Cardiac atrium fibroblast (primary cell): ENCODE measurements at places on chromosomes 2 and 18. TPM values are rescaled to one million over a fixed set of nuclear protein-coding genes. Genes with fewer than 3 reads are reported as not detected.

Gene ZNF638
- total RNA-seq: 38.7 and 45.7 TPM in 2 replicates

Gene CD8B
- total RNA-seq: not detected in 2 replicates

Gene DLX1
- total RNA-seq: not detected in 2 replicates

Gene KCNG3
- not detected in 2 replicates for total RNA-seq

Gene ACAA2
- 41.3 and 49.5 TPM in 2 replicates for total RNA-seq

Gene MGAT4A
- 0.54 and 4.2 TPM in 2 replicates for total RNA-seq

Gene GFPT1
- 32.5 and 38.6 TPM in 2 replicates for total RNA-seq

Gene METTL8
- 8.3 and 23.7 TPM in 2 replicates for total RNA-seq

Gene SERPINB11
- not detected in 2 replicates for total RNA-seq

Gene CCBE1
- 30.1 and 39.9 TPM in 2 replicates for total RNA-seq

Gene OSR1
- total RNA-seq: 38.1 and 72.7 TPM in 2 replicates

Gene HOXD12
- not detected in 2 replicates for total RNA-seq

Gene OTX1
- total RNA-seq: not detected in 2 replicates

Gene TMEM169
- total RNA-seq: 0.65 TPM in 1 of 2 replicates, not detected in the other

Gene GRB14
- 1.1 and 3.6 TPM in 2 replicates for total RNA-seq

Gene EGR4
- total RNA-seq: not detected in 2 replicates

Gene ELOA2
- total RNA-seq: not detected in 2 replicates

Gene UGT1A8
- total RNA-seq: not detected in 2 replicates

Gene DUSP19
- total RNA-seq: 1.5 and 2.5 TPM in 2 replicates

Gene TMEM163
- 1.3 TPM in 1 of 2 replicates, not detected in the other for total RNA-seq

Gene UNC80
- not detected in 2 replicates for total RNA-seq

Gene EDAR
- not detected in 2 replicates for total RNA-seq

Gene BIN1
- 38.7 and 39.7 TPM in 2 replicates for total RNA-seq

Gene IL1R1
- 258 and 301 TPM in 2 replicates for total RNA-seq

Gene SLC9A2
- not detected in 2 replicates for total RNA-seq

Gene ABHD1
- not detected in 2 replicates for total RNA-seq

Gene IL36A
- not detected in 2 replicates for total RNA-seq

Gene TMEM247
- not detected in 2 replicates for total RNA-seq

Gene NTSR2
- not detected in 2 replicates for total RNA-seq

Gene UGT1A3
- not detected in 2 replicates for total RNA-seq

Gene SRBD1
- total RNA-seq: 11.8 and 15.5 TPM in 2 replicates

Gene CCDC102B
- total RNA-seq: 13.4 and 21.1 TPM in 2 replicates

Gene ERMN
- total RNA-seq: not detected in 2 replicates

Gene SKA1
- 2.7 and 5.5 TPM in 2 replicates for total RNA-seq

Gene NYAP2
- total RNA-seq: not detected in 2 replicates

Gene TTC31
- 16.8 and 20.0 TPM in 2 replicates for total RNA-seq

Gene ZNF532
- 27.1 and 54.1 TPM in 2 replicates for total RNA-seq

Gene MYO3B
- total RNA-seq: under 0.01 TPM in 1 of 2 replicates, not detected in the other

Gene PSMA8
- total RNA-seq: not detected in 2 replicates
